ENCODE measurements at places on chromosomes 5 and 9. TPM values are rescaled to one million over a fixed set of nuclear protein-coding genes. Genes with fewer than 3 reads are reported as not detected.

- no peak for DNase-seq
These were observed 64.5 kb downstream of the EPB41L4B start for GRCh38 chr9:109256336-109256735.

GRCh38 chr9:70177121-70177520 is 81.7 kb upstream of the SMC5 start:
- no peak for DNase-seq

DNA sequence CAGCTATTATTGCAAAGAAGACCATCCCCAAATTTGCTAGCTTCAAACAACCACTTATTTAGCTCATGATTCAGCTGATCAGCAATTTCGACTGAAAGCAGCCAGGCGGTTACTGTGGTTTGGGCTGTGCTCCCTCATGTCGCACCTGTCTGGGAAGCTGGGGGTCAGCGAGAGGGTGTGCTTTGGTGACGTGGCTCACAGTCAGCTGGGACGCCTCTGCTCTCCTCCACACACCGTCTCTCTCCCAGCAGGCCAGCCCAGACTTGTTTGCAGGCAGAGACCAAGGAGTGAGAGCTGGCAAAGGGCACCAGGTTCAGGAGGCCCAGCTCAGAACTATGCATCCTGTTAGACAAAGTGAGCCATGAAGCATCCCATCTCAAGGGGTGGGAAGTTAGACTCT is 140.9 kb downstream of the SYK start:
- DNase-seq = no peak

- peak; percentile 76 for DNase-seq
These were observed 20.4 kb downstream of the GNPDA1 start for GRCh38 chr5:141992349-141992963.

GRCh38 chr9:133477992-133478850 is 678 bp downstream of the SLC2A6 start:
- peak; percentile 50 for DNase-seq

DNA sequence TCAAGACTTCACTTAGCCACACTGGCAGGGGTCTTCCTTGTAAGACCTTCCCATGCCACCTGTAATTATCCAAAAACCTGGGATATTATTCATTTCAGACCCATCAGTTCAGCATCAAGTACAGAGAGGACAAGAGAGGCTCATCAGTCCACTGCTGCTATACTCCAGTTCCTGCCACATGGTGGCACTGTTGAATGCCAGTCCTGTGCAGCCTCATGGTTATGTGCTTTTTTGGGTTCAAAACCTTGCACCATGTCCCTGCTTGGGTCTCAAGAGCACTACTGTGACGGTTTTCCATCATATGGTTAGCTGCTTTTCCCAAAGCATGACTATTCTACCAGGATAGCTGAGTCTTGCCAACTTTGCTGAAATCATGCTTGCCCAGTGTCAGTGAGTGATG is 8.5 kb downstream of the PTGS1 start:
- no peak for DNase-seq

GRCh38 chr9:128298535-128299482 is 22.7 kb downstream of the SWI5 start:
- no peak for DNase-seq

PNPLA7 gene
- 13.0 TPM for total RNA-seq

ANKRD34B gene
- total RNA-seq = not detected

FBXW5 gene
- total RNA-seq = 119 TPM

MYMK gene
- not detected for total RNA-seq

PCDHB15 gene
- 5.8 TPM for total RNA-seq

C5orf58 gene
- total RNA-seq = not detected

HBEGF gene
- 27.0 TPM for total RNA-seq
